ENCODE measurements at places on chromosomes 1 and 21.

DNA sequence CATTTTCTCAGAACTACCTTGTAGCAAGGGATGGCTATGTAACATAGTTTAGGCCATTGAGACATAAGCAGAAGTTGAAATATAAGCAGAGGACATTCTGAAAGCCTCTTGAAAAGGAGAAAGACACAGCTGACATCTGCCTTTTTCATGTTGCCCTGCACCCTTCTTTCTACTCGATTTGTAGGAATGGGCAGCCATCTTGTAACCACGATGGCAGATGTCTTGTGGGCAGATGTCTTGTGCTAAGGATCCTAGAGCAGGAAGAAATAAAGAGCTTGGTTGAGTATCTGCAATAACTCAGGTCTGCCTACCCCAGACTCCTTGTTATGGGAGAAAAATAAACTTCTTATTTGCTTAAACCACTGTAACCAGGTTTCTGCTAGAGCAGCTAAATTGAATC lies 351.0 kb downstream of the PDE4B start:
- no peak for DNase-seq

DNA sequence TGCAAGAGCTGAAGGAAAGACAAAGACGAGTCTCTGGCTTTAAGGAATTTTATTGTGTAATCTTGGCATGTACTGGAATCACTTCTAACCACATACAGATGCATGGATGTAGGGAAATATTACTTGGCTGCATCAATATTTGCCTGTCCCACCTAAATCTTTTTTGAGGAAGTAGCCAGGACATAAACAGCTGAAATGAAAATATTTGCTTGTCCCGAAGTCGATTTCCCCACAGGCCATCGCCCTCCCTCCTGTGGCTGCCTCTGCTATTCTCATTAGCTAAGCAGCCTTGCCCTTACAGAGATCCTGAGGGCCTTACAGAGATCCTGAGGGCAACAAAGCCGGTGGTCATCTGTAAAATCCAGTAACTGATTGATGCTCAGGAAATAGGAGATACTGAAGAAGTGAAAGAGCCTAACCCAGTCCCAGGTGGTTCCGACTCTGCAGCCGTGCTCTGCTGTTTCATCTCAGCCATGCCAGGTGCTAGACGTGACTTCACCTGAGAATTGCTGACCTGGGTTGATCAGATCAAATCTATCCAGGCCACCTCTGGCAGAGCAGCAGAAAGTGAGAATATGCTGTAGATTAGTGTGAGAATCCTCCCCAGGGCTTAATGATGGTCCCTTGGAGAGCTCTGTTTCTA lies 25.5 kb downstream of the MAN1C1 start:
- DNase-seq = peak; percentile 40

DNA sequence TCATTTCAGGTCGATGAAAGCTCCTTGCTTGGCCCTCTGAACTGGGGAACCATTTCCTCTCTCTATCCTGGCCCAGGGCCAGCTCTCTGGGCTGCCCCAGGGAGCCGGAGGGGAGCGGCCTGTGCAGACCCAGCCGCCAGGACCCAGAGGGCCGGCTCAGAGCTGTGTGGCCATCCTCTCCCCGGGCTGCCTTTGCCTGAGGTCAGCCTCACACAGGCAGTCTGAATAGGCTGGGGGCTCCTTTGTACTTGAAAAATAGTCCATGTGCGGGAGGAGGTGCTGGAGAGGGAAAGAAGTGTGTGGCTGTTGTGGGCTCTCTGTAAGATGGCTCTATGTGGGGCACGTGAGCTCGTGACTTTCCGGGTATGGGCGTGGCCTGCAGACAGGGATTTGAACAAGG lies 275.1 kb upstream of the VAMP3 start:
- no peak for DNase-seq

- DNase-seq = no peak
Observed at GRCh38 chr1:73862355-73862754, 335.6 kb downstream of the LRRIQ3 start.

- DNase-seq = no peak
Observed at GRCh38 chr1:79760531-79760930, 754.0 kb upstream of the ADGRL4 start.

- DNase-seq = no peak
Observed at GRCh38 chr1:8219530-8219929, 98.4 kb upstream of the SLC45A1 start.

- DNase-seq = peak; percentile 40
Observed at GRCh38 chr1:8342325-8342724, 24.4 kb downstream of the SLC45A1 start.

GRCh38 chr1:240468656-240469055 lies 143.3 kb downstream of the GREM2 start:
- no peak for DNase-seq

DNA sequence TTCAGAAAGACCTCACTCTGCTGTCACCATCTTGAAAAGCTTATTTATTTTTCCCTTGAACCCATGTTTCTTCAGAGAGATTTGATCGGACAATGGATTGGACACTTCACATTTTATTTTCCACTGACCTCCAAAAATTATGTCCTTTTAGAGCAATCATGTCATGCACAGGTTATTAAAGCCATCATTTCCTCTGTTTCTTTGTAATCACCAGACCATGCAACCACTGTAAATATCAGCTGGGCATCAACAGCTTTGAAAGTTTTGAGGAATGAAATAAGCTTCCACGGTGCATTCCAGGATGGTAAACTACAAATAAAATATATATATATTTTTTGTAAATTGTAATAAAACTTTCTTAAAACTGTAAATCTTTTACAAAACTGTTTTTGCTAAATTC lies 144.1 kb upstream of the ADAMTS5 start:
- no peak for DNase-seq

DNA sequence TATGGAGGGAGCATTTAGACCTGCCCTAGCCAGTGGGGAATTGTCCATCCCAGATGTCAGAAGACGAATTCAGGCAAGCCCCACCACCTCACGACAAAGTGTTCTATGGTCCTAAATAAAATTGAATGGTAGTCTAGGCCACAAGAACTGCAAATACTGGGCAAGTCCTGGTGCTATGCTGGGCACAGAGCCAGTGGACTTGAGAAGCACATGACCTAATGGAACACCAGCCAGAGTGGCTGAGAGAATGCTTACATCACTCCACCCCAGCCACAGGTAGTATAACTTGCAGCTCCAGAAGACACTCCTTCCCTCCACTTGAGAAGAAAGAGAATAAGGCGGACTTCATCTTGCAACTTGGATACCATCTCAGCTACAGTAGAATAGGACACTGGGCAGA lies 567.3 kb upstream of the CXADR start:
- DNase-seq = no peak

GRCh38 chr1:21663248-21663950 lies 5.8 kb downstream of the RAP1GAP start:
- DNase-seq = no peak

GRCh38 chr1:60679524-60680375 lies 402.6 kb upstream of the NFIA start:
- DNase-seq = no peak

DNA sequence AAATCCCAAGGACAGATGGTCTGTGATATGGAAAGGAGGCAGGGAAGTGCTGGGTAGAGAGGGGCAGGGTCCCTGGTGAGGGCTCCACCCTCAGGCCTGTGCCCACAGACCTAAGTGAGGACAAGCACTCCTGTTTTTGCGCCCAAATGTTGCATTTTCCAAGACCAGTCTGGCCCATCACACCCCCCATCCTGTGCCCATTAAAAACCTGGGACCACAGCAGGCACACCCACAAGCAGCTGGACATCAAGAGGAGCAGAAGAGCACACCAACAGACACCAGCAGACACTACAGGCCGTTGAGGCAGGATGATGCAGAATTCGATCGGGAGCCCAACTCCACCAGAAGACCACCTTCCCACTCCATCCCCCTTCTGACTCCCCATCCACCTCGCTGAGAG lies 72.8 kb downstream of the DMRTA2 start:
- no peak for DNase-seq

- no peak for DNase-seq
Observed at GRCh38 chr1:119954476-119955422, 58.4 kb upstream of the ADAM30 start.

DNA sequence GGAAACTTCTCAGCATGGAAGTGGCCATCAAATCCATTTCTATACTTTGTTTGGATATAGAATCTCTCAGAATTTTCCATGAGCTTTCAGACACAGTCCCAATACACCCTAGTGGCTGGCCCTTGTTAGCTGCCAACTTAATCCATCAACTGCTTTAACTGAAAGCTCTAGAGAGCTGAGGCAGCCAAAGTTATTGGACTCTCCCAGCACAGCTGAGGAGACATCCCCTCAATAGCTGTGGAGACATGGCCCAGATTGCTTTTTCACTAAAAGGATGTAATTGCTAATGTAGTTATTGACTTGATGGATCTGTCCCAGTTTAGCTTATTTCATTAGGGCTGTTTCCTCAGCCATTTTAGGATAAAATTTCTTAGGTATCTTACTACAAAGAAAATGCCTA lies 94.8 kb upstream of the PRMT6 start:
- no peak for DNase-seq

- no peak for DNase-seq
Observed at GRCh38 chr1:231844986-231845502, 218.5 kb downstream of the DISC1 start.

Measured in iris pigment epithelial cell (primary cell).